ENCODE measurements at places on chromosomes 5 and 9.
A peak's percentile ranks its signal among the peaks of the same experiment; 100 is the strongest.

- DNase-seq, result no peak
These were observed 47.3 kb downstream of the CACNA1B start for GRCh38 chr9:137924761-137925369.

GRCh38 chr5:177232358-177232757, 71.2 kb downstream of the RAB24 start:
- DNase-seq, result no peak

GRCh38 chr9:101029315-101030085, 973 bp downstream of the PLPPR1 start:
- DNase-seq, result no peak

DNA sequence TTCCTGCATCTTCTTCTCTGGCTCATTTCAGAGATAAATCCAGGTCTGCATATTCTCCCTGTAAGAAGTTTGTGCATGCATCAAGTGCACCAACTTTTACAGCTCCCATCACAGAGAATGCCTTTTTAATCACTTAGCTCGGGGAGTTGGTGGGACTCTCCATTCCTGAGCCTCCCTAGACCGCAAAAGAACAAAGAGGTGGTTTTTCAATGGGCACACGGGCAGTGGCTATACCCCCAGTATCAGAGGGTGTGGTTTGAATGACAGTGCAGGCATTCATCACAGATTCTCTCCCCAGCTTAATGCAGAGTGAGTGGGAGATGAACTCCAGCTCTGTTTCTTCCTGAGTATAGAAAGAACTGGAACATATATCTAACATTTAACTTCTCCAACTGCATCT, 264.7 kb upstream of the NR4A3 start:
- no peak for DNase-seq

- DNase-seq, result no peak
These were observed 4.0 kb upstream of the ADAMTS16 start for GRCh38 chr5:5135957-5136676.

DNA sequence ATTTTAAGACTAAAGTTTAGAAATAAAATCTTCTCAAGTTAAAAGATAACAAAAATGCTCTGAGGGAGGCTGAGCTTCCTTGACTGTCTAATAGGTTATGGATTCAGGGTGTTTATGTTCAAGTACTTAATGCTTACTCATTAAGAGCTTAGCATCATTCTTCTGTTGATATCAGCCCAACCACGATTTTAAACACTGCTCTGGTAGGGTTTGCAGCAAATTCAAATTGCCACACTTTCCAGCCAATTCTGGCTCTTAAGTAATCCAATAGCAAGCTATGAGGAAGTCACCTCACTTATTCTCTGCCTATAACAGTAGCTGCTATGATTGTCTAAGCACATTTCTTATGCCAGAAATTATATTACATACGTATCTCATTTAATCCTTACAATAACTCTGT, 191.0 kb upstream of the KIF2A start:
- no peak for DNase-seq

DNA sequence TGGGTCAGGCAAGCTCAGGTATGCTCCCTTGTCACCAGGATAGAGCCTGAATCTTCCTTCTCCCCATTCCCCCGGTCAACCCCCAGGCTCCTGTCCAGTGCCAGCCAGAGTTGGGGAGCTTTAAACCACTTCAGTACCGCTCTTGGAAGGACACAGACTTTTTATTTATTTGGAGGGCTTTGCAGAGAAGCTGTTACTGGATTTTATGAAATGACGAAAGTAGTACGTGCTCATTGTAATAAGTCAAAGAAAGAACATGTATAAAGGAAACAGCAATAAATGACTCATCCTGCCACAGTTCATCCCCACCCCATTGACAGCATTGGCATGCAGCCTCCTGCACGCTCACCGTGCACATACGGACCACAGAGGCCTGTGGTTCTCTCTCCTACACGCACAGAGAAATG, 230.3 kb downstream of the AUH start:
- DNase-seq, result peak; percentile 87

DNA sequence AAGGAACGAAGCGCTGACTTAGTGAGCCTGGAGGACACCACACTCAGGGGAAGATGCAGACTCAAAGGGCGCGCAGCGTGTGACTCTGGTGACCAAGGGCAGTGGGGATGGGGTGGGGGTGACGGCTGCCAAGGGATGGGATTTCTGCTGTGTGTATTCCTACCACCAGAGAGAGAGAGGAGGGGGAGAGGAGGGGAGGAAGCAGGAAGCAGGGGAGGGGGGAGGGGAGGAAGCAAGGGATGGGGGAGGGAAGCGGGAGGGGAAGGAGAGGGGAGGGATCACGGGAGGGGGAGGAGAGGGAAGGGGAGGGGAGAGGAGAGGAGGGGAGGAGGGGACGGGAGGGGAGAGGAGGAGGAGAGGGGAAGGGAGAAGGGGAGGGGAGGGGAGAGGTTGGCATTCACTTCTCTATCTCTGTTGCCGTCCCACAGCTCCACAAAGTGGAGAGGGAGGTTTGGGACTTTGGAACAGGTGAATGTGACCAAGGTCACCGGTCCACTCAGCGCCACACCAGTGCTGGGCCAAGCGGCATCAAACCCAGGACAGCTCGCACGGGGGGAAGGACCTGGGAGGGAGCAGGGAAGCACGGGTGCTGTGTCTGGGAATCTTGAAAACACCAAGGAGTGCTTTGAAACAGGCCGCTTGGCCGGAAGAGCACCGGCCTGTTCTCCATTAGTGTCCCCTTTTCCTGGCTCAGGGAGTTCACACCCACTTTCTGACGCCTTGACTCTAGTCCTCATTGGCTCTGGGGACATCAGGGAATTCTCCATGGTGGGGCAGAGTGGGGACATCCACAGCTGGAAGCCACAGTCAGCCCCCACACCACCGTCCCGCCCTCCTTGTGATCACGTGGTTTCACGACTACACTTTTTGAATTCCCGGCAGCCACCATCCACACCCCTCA, 77.4 kb downstream of the VAV2 start:
- no peak for DNase-seq

GRCh38 chr5:53422539-53422938, 57.9 kb upstream of the FST start:
- DNase-seq, result no peak

DNA sequence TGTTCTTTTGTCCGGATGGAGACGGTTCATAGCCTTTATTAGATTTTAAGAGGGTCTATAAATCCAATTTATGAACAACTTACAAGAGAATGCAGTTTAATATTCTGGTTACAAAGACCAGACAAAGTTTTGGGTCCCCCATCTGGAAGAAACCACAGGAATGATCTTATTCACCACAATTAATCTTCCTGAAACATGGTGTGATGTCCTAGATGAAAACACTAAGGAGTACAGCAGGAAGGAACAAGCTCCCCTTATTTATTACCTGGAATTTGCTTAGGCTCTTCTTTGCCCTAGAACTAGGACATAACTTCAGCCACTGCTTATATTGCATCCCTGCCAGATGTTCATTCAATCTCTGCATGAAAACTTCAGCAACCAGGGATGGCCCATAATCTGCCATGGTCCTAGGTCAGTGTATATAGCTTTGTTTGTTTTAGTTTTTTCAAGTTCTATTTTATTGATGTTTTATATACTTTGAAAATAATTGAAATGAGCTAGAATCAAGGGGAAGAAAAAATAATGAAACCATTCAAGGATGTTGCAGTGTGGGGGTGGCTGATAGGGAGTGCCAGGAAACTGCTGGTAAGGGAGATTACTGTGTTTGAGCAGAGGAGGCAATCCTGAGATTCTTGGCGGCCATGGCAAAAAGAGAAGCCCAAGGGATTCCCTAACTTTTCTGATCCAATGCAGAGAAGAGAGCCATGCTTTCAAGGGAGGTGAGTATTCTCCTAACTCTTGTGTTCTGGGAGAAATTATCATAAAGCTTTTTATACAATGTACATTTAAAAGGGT, 16.8 kb downstream of the TXNDC8 start:
- no peak for DNase-seq

- DNase-seq, result no peak
These were observed 12.7 kb downstream of the VAV2 start for GRCh38 chr9:133979273-133979920.

GRCh38 chr9:117160254-117160653, 254.6 kb downstream of the ASTN2 start:
- no peak for DNase-seq

DNA sequence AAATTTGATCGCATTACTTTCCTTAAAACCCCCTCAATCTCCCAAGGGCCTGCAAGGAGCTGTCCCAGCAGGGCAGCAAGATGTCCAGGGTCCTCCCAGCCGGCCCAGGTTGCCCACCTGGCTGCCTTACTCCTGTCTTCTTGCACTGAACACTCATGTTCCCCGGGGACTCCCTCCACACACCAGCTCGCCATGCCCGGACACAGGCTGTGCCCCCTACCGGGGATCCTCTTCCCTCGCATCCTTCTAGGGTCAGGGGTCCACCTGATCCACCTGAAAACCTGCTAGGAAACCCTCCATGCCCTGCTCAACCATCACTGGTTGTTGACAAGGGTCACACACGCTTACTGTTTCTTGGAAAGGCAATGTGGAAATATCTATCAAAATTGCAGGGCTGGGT, 172.0 kb upstream of the MSX2 start:
- DNase-seq, result no peak

DNA sequence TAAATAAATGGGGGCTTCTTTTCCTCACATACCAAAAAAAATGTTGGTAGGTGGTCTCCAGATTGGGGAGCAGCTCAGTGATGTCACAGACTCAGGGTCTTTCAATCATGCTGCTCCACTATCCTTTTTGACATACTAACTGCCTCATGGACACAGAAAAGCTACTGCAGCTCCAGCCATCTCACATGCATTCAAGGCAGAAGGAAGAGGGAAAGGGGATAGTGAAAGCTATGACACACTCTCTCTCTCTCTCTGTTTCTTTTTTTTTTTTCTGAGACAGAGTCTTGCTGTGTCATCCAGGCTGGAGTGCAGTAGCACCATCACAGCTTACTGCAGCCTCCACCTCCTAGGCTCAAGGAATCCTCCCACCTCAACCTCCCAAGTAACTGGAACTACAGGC, 7.9 kb upstream of the ADGRD2 start:
- peak; percentile 1 for DNase-seq

DNA sequence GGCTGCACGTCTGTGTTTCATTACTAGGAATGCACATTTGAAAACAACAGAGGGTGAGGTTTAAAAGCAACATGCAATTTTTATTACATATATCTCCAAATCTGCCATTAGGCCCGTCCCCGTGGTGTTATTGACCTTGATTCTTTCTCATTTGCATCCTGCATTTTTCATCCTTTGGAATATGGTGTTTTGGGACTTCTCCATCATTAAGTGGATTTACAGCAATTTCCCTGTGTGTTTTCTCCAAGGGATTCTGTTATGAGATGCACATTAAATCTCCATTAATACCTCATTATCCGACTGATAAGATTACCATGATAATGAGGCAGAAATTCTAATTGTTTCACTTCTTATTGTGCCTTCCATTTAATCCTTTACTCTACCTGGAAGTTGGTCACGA, 117.6 kb downstream of the GAPVD1 start:
- DNase-seq, result no peak

GRCh38 chr5:81802020-81802419, 51.1 kb upstream of the SSBP2 start:
- no peak for DNase-seq

GRCh38 chr5:173882632-173883031, 5.5 kb upstream of the CPEB4 start:
- DNase-seq, result no peak

- peak; percentile 83 for DNase-seq
These were observed 38.5 kb downstream of the FAXDC2 start for GRCh38 chr5:154811653-154812465.

GRCh38 chr5:60826653-60827052, 17.4 kb downstream of the ELOVL7 start:
- DNase-seq, result no peak

DNA sequence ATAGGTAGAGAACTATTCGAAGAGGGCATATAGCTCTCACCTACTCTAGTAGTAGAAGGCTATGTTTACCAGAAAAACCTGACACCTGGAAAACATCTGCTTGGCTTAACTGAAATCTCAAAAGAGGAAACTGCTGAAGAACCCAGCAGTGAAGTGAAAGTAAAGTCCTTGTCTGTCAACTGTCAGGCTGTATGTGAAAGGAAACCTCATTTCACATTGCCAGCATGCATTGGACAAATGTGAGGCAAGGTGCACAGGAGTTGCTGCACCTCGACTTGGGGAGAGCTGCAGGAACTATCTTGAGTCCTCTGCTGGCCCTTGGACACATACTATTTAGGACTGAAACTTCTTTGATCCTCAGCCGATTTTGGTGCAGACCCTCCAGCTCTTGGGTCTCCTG, 53.3 kb downstream of the NREP start:
- DNase-seq, result no peak

DNA sequence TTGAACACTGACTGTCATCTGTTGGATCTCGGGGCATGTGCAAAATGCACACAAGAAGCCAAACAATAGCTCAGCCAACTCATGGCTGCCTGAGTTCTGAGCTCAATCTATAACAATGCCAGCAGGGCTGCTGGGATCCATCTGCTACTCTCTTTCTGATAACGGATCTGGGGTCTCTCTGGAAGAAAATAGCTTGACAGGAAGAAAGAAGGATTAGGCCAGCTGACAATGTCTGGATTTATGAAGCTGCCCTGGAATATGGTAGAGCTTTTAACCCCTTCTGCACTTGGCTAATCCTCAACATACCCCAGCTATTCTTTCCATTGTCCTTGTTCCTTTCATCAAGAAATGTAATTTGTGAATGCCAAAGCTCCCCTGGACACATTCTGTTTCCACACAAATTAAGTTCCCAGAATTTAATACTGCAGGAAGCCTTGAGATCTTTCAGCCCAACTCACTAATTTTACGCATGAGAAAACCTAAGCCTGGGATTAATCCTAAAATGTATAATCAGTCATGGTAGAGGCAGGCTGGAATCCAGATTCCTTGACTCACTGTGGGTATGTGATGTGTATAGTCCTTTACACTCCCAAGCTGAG, 62.7 kb upstream of the PCA3 start:
- no peak for DNase-seq

GRCh38 chr9:131837316-131837715, 97.4 kb upstream of the RAPGEF1 start:
- no peak for DNase-seq

DNA sequence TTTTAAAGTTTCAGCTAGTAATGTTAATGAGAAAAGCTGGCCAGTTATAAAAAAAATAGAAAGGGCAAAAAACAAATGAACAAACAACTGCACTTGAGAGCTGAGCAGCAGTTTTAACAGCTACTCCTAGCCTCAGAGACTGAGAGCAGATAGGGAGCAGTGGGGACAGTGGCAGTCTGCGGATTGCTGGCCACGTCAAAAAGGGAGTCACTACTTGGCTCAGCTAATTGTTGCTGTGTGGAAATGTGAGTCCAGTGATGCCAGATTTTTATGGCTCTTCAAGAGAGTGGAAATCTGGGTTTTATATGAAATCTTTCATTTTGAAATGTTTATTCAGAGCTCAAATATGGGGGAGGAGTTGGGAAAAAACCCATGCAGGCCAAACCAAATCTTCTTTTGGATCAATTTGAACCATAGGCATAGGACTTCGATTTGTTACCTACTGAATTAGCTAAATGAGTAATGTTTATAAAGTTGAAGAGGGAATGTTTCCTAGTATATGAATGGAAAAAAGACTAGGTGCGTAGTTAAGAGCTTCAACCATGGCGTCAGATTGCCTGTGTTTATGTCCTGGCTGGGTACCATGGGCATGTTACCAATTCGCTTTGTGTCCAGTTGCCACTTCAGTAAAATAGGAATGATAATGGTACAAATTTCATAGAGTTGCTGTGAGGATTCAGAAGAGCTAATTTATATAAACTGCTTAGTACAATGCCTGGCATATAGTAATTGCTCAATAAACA, 102.1 kb downstream of the PAM start:
- DNase-seq, result no peak
